Kidney epithelial cell (primary cell): ENCODE measurements at places on chromosomes 3 and 15.

DNA sequence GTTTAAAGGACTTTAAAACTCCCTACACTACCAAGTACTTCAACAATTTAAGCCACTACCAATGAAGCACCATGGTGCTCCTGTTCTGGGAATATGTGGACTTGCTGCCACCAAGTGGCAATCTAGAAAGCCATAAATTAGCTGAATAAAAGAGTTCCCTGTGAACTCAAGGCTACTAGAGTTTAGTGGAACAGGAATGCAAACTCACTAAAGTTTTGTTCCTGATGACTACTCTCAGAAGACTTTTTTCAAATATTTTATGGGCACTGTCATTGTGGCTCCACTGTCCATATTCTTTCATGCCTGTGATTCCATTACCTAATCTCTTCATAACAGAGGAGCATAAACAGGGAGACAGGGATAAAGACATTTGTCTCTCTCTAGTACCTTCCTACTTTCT is 63.9 kb downstream of the TMCC1 start:
- DNase-seq, result peak; percentile 81

- no peak for DNase-seq
These were observed 122.6 kb downstream of the KCNMB2 start for GRCh38 chr3:178658694-178659325.

- no peak for DNase-seq
These were observed 50.4 kb downstream of the GHSR start for GRCh38 chr3:172397716-172398405.

DNA sequence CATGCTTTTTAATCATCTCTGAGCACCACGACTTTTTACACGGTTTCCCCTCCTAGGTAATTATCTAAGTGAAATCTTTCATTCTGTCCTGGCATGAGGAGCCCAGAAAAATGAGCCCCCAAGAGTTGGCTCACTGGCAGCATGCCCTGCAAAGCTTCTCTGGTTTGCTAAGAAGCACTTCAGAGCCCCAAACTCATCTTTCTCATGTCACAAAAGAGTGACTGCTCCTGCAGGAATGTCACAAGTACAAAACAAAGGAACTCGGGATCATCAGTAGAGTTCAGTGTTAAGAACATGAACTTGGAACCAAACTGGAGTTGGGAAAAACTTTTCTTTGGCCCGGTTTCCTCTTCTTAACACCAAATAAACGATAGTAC is 123.9 kb downstream of the FOXB1 start:
- DNase-seq, result no peak

DNA sequence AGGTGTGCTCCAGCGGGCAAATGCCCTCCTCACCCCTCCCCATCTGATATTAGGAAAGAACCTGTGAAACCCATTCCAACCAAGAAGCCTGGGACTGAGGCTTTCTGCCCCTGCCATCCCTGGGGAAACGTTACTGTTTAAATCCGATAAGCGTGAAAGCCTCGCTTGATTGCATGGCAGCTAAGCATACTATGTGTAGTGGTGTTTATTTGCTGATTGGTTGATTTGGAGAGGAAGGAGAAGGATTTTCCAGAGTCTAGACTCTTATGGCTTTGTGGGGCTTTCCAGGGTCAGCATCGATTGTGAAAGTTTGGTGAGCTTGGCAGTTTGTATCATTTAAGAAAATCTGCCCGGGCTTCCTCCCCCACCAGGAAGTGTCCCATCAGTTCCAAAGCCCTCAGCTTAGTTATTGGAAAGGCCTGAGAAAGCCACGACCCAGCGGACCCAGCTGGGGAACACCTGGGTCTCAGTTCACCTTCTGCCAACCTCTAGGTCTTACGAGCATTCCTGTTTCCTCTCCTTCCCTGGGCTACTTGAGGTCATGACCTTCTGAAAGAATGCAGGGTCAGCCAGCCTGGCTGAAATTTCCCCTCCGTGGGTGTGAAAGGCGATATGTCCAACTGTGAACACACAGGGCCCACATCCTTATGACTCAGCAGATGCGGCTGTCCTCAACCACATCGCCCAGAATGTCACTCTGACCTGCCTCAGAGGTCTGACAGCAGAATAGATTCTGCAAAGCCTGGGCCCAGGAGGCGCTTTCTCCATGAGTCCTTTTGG is 62.8 kb upstream of the HERC1 start:
- DNase-seq, result no peak

DNA sequence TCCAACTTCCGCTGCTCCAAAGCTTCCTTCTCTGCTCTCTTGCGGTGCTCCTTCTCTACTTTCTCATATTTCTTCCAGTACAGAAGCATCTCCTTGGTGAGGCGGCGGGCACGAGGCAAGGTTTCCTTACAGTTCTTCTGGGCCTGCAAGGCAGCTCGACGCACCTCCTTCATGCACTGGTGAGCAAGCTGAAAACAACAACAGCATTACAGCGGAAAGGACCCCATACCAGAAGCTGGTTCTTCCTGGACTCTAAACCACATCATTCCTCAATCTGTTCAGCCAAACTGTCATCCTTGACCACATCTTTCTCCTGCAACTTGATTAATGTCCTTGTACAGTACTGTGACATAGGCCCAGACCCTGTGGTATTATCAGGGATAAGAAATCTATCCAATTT is 36.4 kb downstream of the INO80 start:
- peak; percentile 9 for DNase-seq

DNA sequence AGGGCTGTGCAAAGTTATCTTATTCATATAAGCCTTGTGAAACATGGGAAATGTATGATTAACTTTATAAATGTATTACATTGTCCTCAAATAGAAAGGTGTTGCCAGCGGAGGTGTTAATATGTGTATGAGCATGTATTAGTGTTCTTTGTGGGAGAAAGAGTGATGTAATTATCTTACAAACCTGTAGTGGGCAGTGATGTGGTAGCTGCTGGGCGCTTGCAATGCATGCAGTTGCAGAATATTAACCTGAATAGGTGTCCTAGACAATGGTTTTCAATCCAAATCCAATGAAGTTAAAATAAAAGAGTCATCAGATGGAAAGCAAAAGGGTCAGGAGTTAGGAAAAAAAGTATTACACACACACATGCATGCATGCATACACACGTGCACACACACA is 881.3 kb upstream of the CADM2 start:
- no peak for DNase-seq

- DNase-seq, result no peak
These were observed 1451.5 kb downstream of the SI start for GRCh38 chr3:163626753-163627152.

DNA sequence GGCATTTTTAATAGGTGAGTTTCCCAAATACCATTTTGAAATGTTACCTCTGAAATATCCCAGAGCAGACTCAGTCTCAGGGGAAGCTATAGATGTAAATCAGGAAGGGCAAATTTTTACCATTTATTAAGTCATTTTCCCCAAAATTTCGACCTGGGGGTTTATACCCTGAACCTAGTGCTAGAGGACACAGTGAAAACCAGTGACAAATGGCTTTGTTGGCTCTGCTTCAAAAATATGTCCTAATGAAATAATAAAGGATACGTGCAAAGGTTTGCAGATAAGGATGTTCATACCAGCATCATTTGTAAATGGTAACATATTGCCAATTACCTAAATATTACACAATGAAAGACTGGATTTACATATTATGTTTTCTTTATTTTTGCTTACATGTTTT is 546.7 kb upstream of the ADAMTS9 start:
- DNase-seq, result no peak

GRCh38 chr3:126111566-126112475 is 27.9 kb upstream of the SLC41A3 start:
- no peak for DNase-seq

DNA sequence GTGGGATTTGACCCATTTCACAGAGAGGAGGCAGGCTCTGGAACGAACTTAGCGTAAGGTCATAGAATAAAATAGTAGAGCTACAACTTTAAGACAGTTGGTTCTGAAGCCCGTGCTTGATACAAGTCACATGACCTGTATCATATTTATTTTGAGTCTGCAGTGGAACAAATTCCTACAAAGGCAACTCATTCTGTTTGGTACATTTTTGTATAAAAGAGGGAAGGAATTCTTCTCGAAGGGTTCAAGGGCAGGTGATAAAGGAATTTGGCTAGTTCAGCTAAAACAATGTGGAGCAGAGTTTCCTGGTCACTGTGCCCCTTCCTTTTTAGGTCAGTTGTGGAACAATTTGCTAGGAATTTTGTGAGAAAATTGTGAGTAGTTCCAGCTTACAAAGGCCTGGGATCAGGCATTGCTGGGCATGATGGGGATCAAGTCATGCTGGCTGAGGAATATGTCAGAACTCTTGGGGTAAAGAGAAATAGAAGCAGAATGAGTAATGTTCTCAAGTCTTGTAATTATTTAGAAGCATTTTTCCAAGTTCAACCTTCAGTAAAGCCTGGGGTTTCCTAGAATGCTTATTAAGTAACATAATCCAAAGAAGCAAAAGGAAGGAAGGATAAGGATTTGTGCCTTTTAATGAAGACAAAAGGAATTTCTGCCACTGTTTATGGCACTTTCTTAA is 19.1 kb downstream of the USP3 start:
- no peak for DNase-seq

GRCh38 chr15:52658955-52659354 is 20.2 kb downstream of the ATOSA start:
- DNase-seq, result no peak

- no peak for DNase-seq
These were observed 80.4 kb downstream of the IQSEC1 start for GRCh38 chr3:12992629-12993516.

GRCh38 chr3:165521131-165521871 is 315.9 kb downstream of the BCHE start:
- no peak for DNase-seq

- no peak for DNase-seq
These were observed 98.3 kb upstream of the SELENOK start for GRCh38 chr3:53989946-53990345.

- DNase-seq, result no peak
These were observed 150.4 kb upstream of the ADAMTS9 start for GRCh38 chr3:64837986-64838735.

DNA sequence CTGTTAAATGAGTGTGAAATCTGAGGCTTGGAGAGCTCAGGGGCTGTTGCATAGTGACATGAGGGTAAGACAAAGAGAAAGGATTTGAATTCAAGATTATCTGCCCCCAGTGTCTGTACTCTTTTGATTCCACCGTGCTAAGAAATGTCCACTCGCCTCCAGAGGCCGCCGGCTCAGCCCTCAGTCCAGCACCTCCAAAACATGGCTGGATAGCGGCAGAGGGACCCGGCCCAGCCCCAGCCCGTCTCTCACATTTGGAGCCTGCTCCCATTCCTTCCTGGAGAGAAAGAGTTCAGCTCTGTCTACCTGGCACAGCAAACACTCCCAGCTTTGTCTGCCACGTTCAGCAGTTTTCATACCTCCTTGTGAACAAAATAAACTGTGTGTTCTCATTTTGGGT is 84.8 kb upstream of the IQSEC1 start:
- no peak for DNase-seq

DNA sequence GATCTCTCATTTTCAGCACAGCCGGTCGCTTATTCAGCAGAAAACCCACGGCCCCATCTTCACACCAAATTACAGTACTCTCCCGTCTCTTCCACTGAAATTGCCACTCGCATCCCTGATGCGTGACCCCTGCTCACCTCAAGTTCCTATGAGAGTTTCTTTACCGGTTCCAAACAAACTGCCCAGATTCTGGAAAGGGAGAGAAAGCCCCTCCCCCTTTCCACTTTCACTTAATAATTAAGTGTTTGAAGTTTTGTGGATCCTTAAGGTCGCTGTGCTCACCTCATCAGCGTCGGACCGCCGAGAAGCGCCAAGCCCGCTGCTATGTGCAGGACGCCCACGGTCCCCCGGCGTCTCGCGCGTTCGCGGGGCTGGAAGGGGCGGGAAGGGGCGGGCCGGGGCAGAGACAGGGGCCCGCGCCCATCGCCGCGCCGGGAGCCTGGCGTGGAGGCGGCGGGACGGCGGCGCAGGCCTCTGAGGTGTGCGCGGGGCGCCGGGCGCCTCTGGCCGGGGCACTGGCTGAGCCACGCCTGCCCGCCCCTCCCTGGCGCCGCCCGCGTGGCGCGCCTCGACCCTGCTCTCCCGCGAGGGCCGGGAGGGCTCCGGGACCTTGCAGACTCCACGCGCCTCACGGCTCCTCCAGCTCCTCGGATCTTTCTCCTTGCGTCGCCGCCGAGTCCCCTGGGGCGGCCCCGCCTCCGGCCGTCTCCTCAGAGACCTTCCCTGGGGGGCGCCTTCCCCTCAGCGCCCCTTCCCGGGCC is at the start of gene GPR156:
Gene GPR156 (minus strand): TSS at position 476 of the 761 bp plus-strand sequence. CDS start 41,124 bp downstream, outside the sequence.
- no peak for DNase-seq

DNA sequence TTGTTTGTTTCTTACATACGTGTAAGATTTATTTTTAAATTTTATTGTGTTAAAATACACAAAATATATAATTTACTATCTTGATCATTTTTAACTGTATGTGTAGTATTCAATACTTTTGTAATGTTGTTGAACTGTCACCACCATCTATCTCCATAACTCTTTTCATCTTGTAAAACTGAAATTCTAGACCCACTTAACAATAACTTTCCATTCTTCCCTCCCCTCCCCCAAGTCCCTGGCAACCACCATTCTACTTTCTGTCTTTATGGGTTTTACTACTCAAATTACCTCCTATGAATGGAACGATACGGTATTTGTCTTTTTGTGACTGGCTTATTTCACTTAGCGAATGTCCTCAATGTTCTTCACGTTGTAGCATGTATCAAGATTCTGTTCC is 262.1 kb upstream of the CHRM5 start:
- no peak for DNase-seq

GRCh38 chr15:54577476-54578250 is 599.4 kb downstream of the UNC13C start:
- no peak for DNase-seq

DNA sequence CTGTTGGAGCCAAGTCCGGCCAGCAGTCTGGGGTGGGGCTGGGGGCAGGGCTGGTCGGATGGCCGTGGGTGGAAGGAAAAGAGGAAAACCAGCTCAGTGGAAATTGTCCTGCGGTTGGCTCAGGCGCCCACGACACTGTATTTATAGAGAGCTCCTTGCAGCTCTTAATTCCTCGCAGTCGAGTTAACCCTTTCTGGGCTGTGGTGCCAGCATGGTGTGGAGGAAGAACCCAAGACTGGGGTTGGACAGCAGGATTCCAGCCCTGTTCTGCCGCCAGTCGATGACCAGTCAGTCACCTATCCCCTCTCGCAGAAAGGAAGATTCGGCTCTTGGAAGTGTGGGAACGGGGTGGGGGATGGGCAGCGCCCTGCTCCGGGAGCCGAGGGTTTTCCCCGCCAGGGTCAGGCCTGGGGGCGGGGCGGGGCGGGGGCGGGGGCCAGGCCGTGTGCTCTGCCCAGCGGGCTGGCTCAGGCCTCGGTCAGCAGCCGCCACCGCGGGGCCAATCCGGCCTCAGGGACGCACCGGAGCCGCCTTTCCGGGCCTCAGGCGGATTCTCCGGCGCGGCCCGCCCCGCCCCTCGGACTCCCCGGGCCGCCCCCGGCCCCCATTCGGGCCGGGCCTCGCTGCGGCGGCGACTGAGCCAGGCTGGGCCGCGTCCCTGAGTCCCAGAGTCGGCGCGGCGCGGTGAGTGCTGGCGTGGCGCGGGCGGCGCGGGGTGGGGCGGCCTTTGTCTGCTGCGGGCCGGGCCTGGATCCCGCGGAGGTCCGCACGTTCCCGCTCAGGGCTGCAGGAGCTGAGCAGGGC is at the start of gene CD276:
Gene CD276 (plus strand): TSS at position 607 of the 804 bp plus-strand sequence. CDS start 15,257 bp downstream, outside the sequence.
- peak; percentile 21 for DNase-seq

GRCh38 chr3:175383813-175384212 is 524.7 kb downstream of the NAALADL2 start:
- no peak for DNase-seq
